Cardiac muscle cell (in vitro differentiated cells and primary cell): ENCODE measurements at places on chromosomes 5 and 9. TPM values are rescaled to one million over a fixed set of nuclear protein-coding genes. Genes with fewer than 3 reads are reported as not detected.

- no peak for DNase-seq
Measured at GRCh38 chr5:179290681-179291540, 54.4 kb downstream of the ADAMTS2 start.

DNA sequence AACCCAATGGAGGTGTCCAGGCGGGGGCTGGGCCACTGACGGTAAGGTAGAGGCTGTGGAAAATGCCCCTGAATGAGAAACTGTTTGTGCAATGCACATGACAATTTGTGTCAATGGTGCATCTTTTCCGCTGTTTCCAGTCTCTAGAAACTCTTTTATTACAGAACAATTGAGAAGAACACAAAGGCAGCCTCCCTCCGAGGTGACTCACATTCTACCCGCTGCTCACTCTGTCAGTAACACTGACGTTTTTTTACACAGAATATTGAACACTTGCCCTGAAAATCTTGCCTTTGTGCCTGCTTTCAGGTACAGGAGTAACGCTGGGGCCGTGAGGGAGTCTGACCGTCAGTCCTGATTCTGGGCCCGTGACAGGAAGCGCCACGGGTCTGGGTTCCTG is 11.7 kb upstream of the TENT4A start:
- no peak for DNase-seq

DNA sequence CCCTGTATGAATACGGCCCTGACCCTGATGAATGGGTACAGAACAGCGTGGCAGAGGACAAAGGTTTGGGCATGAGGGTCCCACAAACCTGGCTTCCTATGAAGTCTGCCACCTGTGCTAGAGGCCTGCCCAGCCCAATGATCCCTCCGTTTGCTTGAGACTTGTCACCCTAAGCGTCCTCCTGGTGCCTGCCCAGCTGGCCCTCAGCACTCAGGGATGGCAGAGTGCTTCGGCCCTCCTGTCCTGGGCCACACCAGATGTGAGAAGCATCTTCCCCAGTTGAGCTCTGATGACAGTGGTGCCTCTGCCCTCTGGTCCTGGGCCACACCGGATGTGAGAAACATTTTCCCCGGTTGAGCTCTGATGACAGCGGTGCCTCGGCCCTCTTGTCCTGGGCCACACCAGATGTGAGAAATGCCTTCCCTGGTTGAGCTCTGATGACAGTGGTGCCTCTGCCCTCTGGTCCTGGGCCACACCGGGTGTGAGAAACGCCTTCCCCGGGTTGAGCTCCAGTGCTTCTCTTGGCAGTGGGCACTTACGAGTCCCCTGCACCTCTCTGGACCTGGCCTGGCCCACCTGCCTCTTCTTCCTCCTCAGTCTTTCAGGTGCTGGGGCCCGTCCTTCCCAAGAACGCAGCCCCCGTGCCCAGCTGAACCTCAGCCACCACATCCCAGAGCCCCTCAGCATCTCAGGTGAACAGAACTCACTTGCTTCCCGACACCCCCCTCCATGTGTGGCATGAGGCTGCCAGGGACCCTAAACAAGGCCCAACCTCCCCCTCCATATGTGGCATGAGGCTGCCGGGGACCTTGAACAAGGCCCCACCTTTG is 253.1 kb upstream of the IRX1 start:
- no peak for DNase-seq

- peak; percentile 63 for DNase-seq
Measured at GRCh38 chr9:83701769-83702168, 6.0 kb downstream of the UBQLN1 start.

GRCh38 chr9:133812077-133812868 is 74.1 kb upstream of the SARDH start:
- DNase-seq: no peak

- peak; percentile 29 for DNase-seq
Measured at GRCh38 chr5:154444556-154445421, 1.0 kb upstream of the SAP30L start.

- no peak for DNase-seq
Measured at GRCh38 chr5:37054391-37054790, 177.8 kb downstream of the NIPBL start.

DNA sequence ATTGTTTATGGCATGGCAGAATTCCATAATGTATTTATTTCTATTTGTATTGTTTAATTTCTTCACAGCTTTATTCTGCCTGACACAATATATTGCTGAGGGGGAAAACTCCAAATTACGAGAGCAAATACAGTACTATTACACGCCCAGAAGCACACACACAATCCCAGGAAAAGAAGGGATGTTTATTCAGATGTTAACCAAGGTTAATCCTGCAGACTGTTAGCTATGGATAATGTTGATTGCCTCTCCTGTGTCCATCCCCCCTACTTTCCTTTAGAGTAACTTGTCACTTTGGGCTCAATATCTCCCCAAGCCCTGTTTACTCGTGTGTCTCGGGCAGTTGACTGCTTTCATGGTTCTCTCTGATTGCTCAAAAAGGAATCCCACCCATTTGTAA is 84.2 kb upstream of the ERCC6L2 start:
- no peak for DNase-seq

- no peak for DNase-seq
Measured at GRCh38 chr5:34544403-34544802, 111.7 kb upstream of the RAI14 start.

The SHOC1 gene
- not detected in 2 replicates for total RNA-seq

The EIF4E1B gene
- total RNA-seq: not detected in 2 replicates

The CDX1 gene
- total RNA-seq: not detected in 2 replicates

The AFAP1L1 gene
- total RNA-seq: 30.5 and 39.3 TPM in 2 replicates

The SGCD gene
- 1.3 and 1.9 TPM in 2 replicates for total RNA-seq
